ENCODE measurements at places on chromosomes 4 and X.

GRCh38 chrX:36856849-36857248, 151.3 kb upstream of the FAM47C start:
- DNase-seq = no peak

DNA sequence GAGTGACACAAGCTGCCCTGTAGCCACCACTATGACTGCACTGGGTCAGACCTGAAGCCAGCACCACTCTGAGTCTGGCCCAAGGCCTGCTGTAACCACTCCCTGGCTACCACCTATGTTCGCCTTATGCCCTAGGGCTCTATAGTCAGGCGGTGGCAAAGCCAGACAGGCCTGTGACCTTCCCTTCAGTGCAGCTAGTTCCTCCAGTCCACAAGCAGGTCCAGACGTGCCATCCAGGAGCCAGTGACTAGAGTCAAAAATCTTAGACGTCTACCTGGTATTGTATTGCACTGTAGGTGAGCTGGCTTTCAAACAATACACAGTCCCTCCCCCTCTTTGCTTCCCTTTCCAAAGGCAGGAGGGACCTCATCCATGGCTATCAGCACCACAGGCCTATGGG, 54.0 kb upstream of the RNF128 start:
- DNase-seq = no peak

GRCh38 chrX:53642337-53642736, 44.2 kb downstream of the HUWE1 start:
- DNase-seq = no peak

GRCh38 chrX:2907295-2907694, 21.8 kb downstream of the ARSD start:
- DNase-seq = no peak

GRCh38 chr4:86498863-86499166, 95.3 kb upstream of the PTPN13 start:
- no peak for DNase-seq

GRCh38 chr4:83890231-83890630, 354.3 kb downstream of the GPAT3 start:
- no peak for DNase-seq

DNA sequence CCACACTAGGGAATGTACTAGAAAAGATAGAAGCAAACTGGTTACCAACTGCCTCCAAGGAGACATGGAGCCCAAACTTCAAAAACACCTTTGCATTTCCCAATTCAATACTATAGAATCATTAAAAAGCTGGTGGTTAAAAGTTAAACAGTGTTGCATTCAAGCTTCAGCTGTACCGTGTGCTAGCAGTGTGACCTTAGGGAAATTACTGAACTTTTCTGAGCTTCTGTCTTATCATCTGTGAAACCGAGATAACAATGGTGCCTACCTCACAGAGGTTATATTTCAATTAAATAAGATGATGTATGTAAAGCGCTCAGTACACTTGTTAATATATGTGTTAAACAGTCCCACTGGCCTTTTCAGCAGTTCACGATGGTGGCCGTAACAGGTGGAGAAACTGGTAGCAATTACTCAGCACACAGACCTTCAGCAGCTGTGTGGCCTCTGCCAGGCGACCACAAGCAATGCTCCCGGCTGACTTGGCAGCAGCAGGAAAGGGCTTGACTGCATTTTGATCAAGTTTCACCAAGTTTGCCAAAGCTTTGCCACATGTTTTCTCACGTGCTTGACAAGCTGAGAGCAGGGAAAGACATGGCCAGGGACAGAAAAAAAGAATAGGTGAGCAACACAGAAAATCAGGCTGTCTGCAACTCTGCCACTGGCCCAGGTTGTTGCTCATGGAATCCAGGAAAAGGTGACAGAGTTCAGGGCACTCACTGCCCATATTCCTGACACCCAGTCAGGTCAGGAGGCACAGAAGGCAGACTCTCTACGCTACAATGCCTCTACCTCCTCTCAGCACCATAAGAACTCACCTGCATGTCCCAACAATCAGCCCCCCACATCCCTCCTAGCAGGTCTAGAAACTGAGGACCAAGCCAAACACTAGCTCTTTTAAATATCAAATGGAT, 72.1 kb downstream of the PARM1 start:
- DNase-seq = no peak

GRCh38 chr4:70705183-70706043, 16.4 kb upstream of the RUFY3 start:
- DNase-seq = peak; percentile 77

- no peak for DNase-seq
Measured at GRCh38 chr4:159549098-159549518, 446.2 kb downstream of the RAPGEF2 start.

DNA sequence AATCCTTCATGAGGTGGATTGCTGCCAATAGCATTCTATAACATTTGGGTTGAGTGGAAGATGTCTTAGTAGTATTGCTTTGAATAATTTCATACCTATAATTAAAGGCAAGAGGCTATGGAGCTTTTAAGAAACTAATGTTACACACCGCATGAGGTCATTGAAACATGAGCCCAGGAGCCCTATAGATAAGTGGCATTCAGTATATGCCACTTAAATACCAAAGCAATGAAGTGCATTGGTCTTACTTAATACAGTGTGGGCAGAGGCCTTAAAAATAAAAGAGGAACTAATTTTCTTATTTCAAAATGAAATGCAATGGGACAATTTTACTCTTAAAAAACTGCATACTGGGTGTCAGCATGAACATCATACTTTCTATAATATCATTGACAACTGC, 47.5 kb downstream of the SPATA18 start:
- DNase-seq = no peak
